ENCODE measurements at places on chromosomes 4 and X.

- DNase-seq = no peak
Observed at GRCh38 chr4:83364312-83364711, 29.7 kb upstream of the HPSE start.

DNA sequence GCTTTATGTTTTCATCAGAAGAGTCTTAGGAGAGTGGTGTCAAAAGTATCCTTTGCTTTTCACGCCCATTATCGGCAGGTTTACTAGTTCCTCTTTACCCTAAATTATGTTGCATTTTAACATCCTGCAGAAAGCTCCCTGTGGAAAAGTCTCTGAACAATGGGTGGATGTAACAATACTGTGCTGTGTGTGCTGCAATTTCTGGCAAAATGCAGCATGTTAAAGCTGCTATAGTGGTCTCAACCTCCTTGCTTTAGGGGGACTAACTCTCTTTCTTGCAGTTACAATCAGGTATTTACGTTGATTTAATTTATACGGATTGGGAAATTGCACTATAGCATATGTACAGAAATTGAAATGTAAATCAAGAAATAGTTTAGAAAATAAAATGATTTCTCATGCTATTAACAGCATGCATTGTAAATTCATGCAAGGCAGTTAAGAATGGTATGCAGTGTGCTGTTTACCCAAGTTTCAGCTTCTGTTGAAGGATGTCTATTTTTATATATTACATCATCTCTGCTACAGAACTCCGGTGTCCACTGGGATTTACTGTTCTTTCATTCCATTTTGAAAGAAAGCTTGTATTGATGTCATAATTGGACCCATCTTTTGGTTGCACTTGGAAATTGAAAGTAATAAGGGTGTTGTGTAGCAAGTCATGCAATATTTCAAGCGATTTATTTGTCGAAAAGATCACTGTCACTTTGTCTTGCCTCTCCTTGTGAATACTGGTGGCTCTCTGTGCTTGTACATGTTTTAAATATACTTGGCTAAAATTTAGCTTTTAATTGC, 145.7 kb downstream of the RAPGEF2 start:
- DNase-seq = no peak

DNA sequence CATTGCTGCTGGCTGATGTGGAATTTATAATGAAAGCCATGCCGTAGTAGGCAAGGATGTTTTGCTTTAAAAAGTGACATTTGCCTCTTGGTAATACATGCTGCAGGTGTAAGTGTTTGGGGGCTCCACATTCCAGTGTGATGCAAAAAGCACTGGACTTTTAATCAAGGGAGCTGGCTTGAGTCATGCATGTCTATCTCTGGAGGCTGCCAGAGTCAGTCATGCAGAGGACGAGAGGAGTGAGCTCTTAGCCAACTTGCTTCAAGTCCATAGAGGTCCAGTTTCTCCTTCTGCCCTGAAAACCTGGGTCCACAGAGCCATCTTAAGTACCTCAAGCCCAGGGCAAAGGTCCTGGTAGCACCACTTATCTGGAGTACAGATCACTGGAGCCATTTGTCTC, 11.6 kb upstream of the CXCL13 start:
- no peak for DNase-seq

- DNase-seq = no peak
Observed at GRCh38 chrX:136812286-136812685, 31.6 kb upstream of the ARHGEF6 start.

DNA sequence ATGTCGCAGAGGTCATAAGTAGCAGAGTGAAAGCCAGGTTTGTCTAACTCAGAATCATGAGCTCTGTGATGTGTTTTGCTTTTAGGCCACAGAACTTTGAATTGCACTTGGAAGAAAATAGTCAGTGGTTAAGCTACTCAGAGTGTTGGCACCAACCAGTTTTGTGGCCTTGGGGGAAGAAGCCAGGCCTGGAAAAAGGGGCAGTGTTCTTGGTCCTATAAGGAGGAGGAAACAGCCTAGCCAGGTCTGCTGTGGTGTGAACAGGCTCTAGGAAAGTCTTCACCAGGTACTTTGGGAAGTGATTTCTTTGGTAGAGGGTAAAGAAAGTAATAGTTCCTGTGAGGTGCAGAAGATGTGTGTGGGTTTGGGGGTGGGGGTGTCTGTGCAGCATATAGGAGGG, 49.2 kb downstream of the FHIP1A start:
- no peak for DNase-seq

GRCh38 chr4:15649914-15650545, 5.1 kb downstream of the FBXL5 start:
- peak; percentile 69 for DNase-seq

- no peak for DNase-seq
Observed at GRCh38 chr4:173254646-173255045, 79.5 kb downstream of the HMGB2 start.

GRCh38 chr4:105471566-105472176, 2.2 kb downstream of the PPA2 start:
- DNase-seq = peak; percentile 82

- no peak for DNase-seq
Observed at GRCh38 chr4:77450006-77450405, 155.6 kb upstream of the CXCL13 start.

- no peak for DNase-seq
Observed at GRCh38 chr4:83574247-83574646, 38.3 kb downstream of the GPAT3 start.

GRCh38 chr4:91058345-91058744, 931.2 kb downstream of the CCSER1 start:
- no peak for DNase-seq

DNA sequence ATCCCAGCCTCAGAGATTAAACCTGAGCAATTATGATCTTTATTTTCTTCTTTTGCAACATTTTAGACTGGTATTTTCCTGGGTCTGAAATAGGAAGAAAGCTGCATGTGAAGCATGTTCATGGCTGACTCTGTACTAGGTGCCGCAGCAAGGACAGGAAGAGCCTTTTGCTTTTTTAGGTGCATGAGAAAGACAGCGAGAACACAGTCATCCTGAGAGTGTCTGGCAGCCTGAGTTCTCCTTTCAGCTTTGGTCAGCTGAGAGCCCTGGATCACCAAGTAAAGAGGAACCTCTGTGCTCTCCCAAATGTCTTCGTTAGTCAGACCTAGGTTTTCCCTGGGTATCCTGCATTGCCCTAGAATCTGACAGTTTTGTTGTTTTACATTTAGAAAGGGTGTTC, 29.8 kb downstream of the FAM149A start:
- DNase-seq = no peak

GRCh38 chr4:6991771-6992557, 51.2 kb upstream of the TADA2B start:
- DNase-seq = no peak

DNA sequence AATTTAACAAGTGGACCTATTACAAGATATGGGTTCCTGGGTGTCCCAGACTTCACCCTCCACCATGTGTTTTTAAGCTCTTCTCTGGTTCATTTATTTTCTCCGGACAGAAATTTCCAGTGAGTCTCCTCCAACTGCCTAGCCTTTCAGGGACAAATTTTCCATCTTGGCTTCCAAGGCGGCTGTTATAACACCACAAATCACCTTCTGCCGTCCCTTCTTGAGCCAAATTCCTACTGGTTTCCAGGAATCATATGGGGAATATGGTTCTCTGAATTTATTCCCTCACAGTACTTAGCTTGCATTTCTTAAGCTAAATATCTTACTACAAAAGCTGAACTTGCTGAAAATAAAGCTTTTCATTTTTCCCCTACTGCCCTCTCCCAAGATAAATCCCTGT, 18.8 kb downstream of the NEXMIF start:
- DNase-seq = no peak

DNA sequence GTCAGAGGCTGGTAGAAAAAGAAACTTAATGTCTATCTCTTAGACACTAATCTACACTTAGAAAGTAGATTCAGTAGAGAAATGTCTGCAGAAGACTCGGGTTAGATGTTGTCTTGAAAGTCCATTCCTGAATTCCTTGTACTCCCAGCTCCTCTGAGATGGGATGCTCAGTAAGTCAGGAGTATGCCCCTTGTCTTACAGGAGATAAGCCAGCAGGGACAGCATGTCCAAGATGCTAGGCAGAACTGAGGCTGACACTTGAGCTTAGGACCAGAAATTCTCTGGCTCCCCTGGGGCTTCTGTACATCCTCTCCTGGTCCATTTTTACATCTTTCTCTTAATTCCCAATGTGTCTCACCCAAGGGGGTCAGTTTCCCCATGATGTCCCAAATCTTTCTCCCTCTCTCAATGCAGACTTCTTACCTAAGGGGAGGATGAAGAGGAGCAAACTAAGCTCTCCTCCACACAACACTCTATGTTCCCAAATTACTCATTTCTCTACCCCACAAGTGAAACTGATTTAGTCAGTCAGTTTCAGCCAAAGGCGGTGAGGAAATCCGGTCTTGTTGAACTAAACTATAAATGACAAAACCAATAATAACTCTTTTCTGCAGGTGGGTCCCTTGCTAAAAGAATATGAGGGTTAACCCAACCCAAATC, 558.2 kb upstream of the DIPK2B start:
- peak; percentile 48 for DNase-seq

DNA sequence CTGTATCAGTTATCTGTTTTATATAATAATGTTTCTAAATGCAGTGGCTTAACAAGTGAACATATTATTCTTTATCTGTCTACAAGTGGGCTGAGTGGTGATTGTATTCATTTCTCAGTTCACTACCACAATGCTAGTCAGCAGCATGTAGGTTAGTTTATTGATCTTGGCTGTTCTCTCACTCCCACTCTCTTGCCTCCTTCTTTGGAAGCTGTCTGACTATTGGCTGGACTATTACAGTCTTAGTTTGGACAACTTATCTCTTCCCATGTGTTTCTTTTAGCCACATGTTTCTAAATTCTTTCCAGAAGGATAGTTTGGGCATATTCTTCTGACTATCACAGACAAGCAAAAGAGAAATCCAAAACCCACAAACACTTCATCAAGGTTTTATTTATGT, 459.5 kb upstream of the AGA start:
- DNase-seq = no peak

GRCh38 chrX:48590203-48591103, 6.8 kb upstream of the WDR13 start:
- no peak for DNase-seq

- no peak for DNase-seq
Observed at GRCh38 chr4:13540446-13541175, 3.7 kb downstream of the NKX3-2 start.

DNA sequence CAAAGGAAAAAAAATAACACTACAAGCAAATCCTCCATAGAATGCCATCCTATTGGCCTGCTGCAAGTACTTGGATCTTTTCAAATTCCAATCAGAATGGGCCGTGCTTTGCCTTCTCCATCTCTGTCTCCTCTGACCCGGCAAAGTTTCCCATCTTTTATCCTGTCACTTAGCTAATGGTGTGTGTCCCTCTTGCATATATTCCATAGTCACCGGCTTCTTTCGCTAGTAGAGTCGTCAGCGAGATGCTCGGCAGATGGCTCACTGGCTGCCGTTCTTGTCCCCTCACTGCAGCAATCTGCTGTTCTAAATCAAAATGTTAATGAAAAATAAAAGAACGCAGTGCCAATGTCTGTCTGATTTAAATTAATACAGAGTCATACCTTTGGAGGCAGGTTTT, 22.1 kb downstream of the GRIA3 start:
- DNase-seq = no peak

GRCh38 chr4:107379054-107379869, 340.8 kb downstream of the PAPSS1 start:
- DNase-seq = no peak

DNA sequence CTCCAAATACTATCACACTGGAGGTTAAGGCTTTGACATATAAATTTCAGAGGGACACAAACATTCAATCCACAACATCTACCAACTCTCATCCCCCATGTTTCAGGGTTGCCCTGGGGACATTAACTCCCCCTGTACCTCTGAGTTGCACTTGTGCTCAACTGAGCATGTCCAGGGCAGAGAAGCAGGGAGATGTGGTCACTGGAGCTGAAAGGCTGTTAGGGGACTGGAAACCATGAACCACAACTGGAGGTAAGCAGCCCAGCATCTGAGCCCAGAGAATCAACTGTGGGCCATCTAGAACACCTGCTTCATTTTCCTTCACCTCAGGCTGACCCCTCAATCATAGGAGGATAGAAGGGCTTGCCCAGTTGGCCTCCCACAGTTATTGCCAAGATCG, 641.1 kb downstream of the MID1IP1 start:
- no peak for DNase-seq

- DNase-seq = no peak
Observed at GRCh38 chrX:47143894-47144625, 442 bp downstream of the NDUFB11 start.

DNA sequence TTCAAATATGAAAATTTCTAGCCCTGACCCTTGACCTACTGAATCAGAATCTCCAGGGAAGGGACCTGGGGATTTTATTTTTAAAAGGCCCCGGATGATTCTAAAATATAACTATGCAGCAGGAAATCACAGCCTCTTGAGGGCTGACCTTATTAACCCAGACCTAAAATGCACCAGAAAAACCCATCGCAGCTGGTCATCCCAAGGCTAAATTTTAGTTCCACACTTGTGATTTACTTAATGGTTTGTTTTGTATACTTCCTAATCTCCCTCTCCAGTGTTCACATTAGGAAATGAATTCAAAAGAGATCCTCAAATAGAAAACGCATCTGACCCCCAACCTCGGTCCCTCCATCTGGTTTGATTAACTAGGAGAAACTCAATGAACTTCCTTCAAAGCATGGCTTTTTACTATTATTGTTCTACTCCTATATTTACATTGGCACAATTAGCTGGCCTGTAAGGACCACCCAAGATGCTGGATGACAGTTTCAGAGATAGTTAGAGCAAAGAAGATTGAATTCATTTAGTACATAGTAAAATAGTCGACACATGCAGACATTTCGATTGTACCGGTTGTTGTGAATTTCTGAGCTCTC, 147.8 kb upstream of the MED14 start:
- no peak for DNase-seq

- DNase-seq = no peak
Observed at GRCh38 chrX:135354288-135354687, 45.0 kb downstream of the ETDC start.

- DNase-seq = no peak
Observed at GRCh38 chr4:152689615-152690501, 10.1 kb upstream of the TMEM154 start.

- DNase-seq = no peak
Observed at GRCh38 chrX:97026406-97026805, 142.7 kb downstream of the RPA4 start.

DNA sequence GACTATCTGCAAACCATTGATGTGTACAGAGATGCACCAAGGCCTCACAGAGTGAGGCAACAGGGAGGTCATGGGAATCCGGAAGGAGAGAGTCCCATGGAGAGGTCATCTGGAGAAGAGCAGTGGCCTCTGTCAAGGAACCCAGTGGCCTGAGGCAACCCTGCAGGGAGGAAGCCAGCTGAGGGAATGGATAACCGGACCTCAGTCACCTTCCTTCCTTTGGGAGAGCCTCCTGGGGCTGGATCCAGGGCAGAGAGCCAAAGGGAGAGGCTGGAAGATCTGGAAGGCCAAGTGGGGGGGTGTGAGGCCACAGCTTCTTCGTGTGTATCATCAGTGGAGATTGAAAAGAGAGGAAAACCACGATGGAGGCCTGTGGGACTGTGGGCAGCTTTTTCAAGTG, 24.3 kb upstream of the CD38 start:
- DNase-seq = no peak

DNA sequence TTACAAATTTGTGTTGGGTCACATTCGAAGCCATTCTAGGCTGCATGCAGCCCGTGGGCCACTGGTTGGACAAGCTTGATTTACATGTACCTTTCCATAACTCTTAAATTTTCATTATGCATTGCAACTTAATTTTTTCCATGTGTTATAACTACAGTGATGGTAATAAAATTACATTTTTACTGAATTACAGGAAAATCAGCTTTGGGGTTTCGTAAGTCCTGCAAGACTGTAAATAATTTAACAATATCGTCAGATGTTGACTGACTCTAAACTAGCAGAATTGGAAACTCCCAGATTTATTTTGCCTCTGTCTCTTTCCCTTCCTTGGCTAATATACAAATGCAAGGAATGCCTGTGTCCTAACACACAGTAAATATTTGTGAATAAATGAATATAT, 88.0 kb upstream of the RAPGEF2 start:
- DNase-seq = no peak

Data from stimulated activated CD4-positive, alpha-beta T cell treated with anti-CD3 and anti-CD28 coated beads, Interleukin-4, amount 100 ng/mL, for 24 hours (primary cell).